ENCODE measurements at places on chromosomes 4 and X.

GRCh38 chr4:7381221-7381889 is 53.4 kb downstream of the PSAPL1 start:
- no peak for DNase-seq

- DNase-seq = no peak
Observed at GRCh38 chr4:54060116-54060515, 4.3 kb downstream of the CHIC2 start.

GRCh38 chr4:1396806-1397455 is 9.3 kb downstream of the NKX1-1 start:
- DNase-seq = no peak

DNA sequence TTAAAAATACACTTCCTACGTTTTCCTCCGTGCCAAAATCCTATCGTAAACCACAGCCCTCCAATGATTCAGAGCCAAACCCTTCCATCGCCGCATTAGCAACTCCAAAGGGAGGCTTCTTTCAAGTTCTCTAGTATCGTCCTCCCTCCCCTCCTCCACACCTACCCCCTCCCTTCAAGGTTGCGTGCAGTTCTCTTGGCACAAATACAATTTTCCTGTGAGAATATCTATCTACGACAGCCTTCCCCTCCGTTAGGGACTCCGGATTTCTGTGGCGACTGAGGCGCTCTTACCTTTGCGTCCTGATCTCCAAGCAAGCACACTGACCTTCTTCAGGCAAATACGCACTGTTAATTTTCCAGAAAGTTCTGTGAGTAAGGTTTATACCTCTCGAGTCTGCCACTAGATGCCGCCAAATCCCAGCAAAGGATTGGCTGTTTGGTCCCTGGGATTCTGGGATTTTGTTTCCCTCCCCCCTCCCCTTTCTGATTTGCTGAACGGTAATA is 1.2 kb upstream of the MORF4L2 start:
- DNase-seq = peak; percentile 69
